ENCODE measurements at places on chromosomes 7 and 10. TPM values are rescaled to one million over a fixed set of nuclear protein-coding genes. Genes with fewer than 3 reads are reported as not detected.

Gene SAP25
- 11.0 TPM for polyA plus RNA-seq

Gene GARIN1A
- polyA plus RNA-seq, result 1.1 TPM

Gene CPEB3
- 4.0 TPM for polyA plus RNA-seq

Gene RAB19
- polyA plus RNA-seq, result 2.1 TPM

Gene CAMK2B
- polyA plus RNA-seq, result 4.3 TPM

Gene CUTC
- 28.6 TPM for polyA plus RNA-seq

Gene GIMAP8
- 8.6 TPM for polyA plus RNA-seq

Gene LRRC18
- polyA plus RNA-seq, result not detected

Gene CASTOR2
- 12.1 TPM for polyA plus RNA-seq

Gene CTAGE8
- 4.0 TPM for polyA plus RNA-seq

Gene PPP1R3C
- polyA plus RNA-seq, result 34.1 TPM

Gene EPDR1
- polyA plus RNA-seq, result 20.6 TPM

Gene SPAG6
- 0.90 TPM for polyA plus RNA-seq

Gene COL28A1
- polyA plus RNA-seq, result 12.7 TPM

Gene PDE1C
- 5.0 TPM for polyA plus RNA-seq

Gene NPTX2
- polyA plus RNA-seq, result 6.0 TPM

Gene ARMC10
- 62.3 TPM for polyA plus RNA-seq

Gene SPDYE11
- polyA plus RNA-seq, result 1.3 TPM

Gene MUC3A
- 0.51 TPM for polyA plus RNA-seq

Gene TCF7L2
- polyA plus RNA-seq, result 35.6 TPM

Gene NAT16
- polyA plus RNA-seq, result 0.09 TPM

Gene SLC18A2
- polyA plus RNA-seq, result 1.2 TPM

Gene HYAL4
- 0.07 TPM for polyA plus RNA-seq

Gene ZNF488
- 6.8 TPM for polyA plus RNA-seq

Gene SKIDA1
- polyA plus RNA-seq, result 12.5 TPM

Gene CFAP69
- 12.3 TPM for polyA plus RNA-seq

Gene EN2
- polyA plus RNA-seq, result 0.76 TPM

Gene OR2A12
- not detected for polyA plus RNA-seq

Gene HERPUD2
- 39.3 TPM for polyA plus RNA-seq

Gene MOGAT3
- 1.2 TPM for polyA plus RNA-seq

Gene STEAP1
- 11.5 TPM for polyA plus RNA-seq

Gene MKI67
- 55.3 TPM for polyA plus RNA-seq

Gene VKORC1L1
- polyA plus RNA-seq, result 33.5 TPM

Gene AFAP1L2
- 45.7 TPM for polyA plus RNA-seq

Gene EPHA1
- 20.4 TPM for polyA plus RNA-seq

Gene ACHE
- 5.1 TPM for polyA plus RNA-seq

Gene CDNF
- 3.2 TPM for polyA plus RNA-seq

Gene C7orf25
- 8.5 TPM for polyA plus RNA-seq

Gene VIPR2
- polyA plus RNA-seq, result 3.7 TPM

Gene MCM7
- polyA plus RNA-seq, result 174 TPM

Gene COL1A2
- polyA plus RNA-seq, result 712 TPM

Gene EGFR
- 32.1 TPM for polyA plus RNA-seq

Gene OR2A42
- 0.43 TPM for polyA plus RNA-seq

Gene TMEM130
- 6.9 TPM for polyA plus RNA-seq

Gene WNT8B
- 0.69 TPM for polyA plus RNA-seq

Gene CALML3
- polyA plus RNA-seq, result not detected

Gene OR6B1
- not detected for polyA plus RNA-seq

Gene PRLHR
- 0.03 TPM for polyA plus RNA-seq

Gene SLC26A4
- 4.6 TPM for polyA plus RNA-seq

Gene RSPH10B2
- polyA plus RNA-seq, result 0.86 TPM
